ENCODE measurements at places on chromosomes 2 and 18.

DNA sequence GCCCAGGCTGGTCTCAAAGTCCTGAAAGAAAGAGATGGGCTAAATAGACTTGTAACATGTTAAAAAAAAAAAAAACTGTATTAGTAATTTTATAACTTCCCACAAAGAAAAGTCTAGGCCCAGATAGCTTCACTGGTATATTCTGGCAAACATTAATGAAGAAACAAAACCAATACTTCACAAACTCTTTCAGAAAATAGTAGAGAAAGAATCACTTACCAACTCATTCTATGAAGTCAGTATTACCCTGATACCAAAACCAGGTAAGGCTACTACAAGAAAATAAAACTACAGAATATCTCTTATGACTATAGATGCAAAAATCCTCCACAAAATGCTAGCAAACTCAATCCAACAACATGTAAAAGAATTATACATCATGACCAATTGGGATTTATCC, 59.9 kb upstream of the ODC1 start:
- DNase-seq: no peak

- DNase-seq: no peak
Measured at GRCh38 chr2:29238497-29238896, 123.3 kb downstream of the CLIP4 start.

DNA sequence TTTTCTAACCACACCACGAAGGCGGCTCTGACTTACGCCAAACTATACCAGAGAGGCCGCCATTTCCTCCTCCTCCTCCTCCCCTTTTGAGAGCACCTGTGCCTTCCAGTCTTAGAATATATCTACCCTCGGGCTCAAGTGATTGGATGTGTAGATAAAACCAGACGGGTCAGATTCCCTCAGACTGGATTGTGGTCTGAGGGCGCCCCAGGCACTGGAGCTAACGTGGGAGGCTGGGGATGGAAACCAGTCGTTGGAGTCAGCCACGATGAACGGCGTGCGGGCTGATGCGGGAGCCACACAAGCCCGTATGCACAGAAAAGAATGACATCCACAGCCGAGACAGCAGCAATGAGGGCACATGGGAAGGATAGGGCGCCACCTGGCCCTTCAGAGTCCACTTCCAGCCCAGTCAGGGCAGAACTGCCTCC, 12.3 kb upstream of the ODC1 start:
- DNase-seq: no peak

- no peak for DNase-seq
Measured at GRCh38 chr2:179513181-179513580, 248.5 kb upstream of the SESTD1 start.

- DNase-seq: no peak
Measured at GRCh38 chr2:8821276-8822217, 15.9 kb downstream of the KIDINS220 start.

GRCh38 chr2:153739394-153739793, 132.3 kb upstream of the GALNT13 start:
- DNase-seq: no peak

DNA sequence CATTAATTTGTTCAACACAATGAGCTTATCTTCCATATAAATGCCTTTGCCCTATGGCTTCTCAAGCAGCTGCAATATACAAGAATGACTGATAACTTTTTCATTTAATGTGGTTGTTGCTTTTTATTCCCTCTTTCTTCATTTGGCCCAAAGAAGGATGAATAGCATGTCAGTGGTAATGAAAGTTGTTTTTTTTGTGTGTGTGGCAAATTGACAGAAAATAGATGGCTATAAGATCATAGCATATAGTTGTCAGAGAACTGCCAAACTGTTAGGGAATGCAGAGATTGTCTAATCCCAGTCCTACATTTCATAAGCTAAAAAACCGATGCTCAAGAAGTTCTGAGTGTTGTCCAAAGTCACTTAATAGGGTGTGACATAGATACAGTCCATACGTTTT, 244.3 kb downstream of the ACTR3 start:
- no peak for DNase-seq

GRCh38 chr18:67508146-67508545, 8.4 kb downstream of the DSEL start:
- DNase-seq: no peak

DNA sequence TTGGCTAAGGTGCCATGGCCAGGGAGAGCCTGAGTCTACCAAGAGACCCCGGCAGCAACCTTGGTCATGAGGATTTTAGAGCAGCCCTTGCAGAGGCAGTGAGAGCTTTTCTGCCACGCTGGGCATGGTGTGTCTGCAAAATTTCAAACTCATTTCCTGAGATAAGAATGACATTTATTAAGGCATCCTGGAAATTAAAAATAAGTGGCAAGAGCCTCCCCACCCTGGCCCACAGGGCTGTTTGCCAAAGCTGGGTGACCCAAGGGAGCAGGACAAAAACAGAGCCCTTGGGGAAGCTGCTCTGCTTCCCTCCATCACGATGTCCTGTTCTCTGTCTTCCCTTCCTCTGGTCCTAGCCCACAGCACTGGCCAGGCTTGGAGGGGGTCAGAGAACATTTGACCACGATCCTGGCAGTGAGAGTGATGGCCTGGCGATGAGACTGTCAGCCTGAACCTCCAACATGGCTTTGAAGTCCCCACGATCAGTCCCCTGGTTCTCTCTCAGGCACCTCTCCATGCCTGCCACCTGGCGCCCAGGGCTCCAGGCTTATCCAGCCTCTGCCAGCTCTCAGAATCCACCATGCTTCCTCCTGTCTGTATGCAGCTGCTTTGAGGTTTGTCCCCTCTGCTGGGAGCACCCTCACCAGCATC, 68.9 kb upstream of the RMDN2 start:
- no peak for DNase-seq

DNA sequence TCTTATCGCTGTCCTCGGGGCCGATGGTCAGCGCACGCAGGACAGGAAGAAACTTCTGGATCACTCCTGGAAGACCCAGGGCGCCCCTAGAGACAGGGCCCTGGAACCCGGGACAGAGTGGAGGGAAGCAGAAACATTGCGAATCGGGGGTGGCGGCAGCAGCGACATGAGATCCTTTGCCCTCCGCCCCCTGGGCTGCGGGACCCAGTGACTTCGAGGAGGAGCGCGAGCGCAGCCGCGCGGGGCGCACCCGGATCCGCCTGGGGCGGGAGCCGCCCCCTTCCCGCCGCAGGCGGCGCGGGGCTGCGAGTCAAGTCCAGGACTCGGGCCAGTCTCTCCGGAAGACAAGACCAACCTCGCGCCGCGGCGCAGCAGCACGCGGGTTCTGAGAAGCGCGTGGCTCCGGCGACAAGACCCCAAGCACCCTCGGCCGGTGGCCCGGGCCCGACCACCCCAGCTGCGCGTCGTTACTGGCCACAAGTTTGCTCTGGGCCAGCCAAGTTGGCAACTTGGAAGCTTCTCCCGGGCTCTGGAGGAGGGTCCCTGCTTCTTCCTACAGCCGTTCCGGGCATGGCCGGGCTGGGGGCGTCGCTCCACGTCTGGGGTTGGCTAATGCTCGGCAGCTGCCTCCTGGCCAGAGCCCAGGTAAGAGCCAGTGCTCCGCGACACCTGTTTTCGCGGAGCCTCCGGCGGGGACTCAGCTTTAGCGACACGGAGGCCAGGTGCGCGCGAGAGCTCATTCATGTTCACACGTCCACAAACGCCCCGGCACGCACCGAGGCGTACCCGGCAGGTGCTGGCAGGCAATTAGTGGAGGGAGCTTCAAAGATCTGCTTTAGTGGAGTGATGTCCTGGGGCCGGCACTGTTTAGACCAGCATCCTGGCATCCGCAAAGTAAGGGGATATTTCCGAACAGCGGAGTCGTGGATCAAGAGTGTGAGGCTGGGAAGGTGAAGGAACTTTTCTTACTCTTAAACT, at the start of gene PTH2R:
Gene PTH2R (plus strand): TSS at position 319 of the 978 bp plus-strand sequence. CDS start 252 bp downstream, at position 571.
- DNase-seq: peak; percentile 29

- no peak for DNase-seq
Measured at GRCh38 chr2:46866770-46867246, 48.8 kb downstream of the MCFD2 start.

Data from activated T-cell treated with anti-CD3 and anti-CD28 coated beads, Interleukin-2, amount 50 U/mL, for 24 hours (primary cell).